ENCODE measurements at places on chromosomes 16 and 17.

DNA sequence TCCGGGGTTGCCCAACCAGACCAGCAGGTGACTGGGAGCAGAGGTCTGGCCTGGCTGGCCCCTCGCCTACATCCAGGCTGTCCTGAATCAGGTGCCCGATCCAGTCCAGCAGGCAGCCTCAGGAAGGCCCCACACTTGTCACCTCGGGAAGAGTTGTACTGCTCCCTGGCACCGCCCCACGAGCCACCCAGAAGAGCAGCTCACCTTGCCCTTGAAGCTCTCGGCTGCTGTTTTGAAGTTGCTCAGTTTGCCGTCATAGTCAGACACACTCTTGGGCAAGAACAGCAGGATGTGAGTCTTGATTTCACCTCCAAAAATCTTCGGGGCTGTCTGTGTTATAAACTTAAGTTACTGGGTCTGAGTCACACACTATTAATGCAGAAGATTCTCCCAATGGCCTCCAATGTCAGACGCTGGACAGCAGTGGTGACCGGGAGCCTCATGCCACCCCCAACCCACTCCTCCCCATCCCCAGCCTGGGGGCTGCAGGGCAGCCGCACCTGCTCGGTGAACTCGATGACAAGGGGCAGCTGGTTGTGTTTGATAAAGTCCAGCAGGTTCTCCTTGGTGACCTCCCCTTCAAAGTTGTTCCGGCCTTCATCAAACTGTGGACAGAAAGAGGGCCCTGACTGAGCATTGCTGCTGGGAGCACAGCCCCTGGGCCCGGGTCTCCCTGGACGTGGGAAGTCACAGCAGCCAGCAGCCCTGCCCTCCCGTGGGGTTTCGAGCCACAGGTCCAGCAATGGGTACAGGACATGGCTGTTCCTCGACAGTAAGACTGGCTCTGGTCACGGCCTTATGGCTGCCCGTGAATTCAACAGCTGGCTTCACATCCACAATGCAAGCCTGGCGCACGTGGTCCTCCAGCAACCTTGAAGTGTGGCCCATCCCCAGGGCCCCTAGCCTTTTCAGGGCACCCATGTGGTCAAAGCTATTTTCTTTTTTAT is 12.2 kb upstream of the PPP1R27 start:
- no peak for DNase-seq

GRCh38 chr16:85041219-85042166 is 13.9 kb downstream of the KIAA0513 start:
- DNase-seq, result no peak

- DNase-seq, result no peak
Measured at GRCh38 chr17:79211061-79211770, 136.6 kb downstream of the ENGASE start.

- no peak for DNase-seq
Measured at GRCh38 chr16:67679935-67680897, 13.6 kb downstream of the C16orf86 start.

DNA sequence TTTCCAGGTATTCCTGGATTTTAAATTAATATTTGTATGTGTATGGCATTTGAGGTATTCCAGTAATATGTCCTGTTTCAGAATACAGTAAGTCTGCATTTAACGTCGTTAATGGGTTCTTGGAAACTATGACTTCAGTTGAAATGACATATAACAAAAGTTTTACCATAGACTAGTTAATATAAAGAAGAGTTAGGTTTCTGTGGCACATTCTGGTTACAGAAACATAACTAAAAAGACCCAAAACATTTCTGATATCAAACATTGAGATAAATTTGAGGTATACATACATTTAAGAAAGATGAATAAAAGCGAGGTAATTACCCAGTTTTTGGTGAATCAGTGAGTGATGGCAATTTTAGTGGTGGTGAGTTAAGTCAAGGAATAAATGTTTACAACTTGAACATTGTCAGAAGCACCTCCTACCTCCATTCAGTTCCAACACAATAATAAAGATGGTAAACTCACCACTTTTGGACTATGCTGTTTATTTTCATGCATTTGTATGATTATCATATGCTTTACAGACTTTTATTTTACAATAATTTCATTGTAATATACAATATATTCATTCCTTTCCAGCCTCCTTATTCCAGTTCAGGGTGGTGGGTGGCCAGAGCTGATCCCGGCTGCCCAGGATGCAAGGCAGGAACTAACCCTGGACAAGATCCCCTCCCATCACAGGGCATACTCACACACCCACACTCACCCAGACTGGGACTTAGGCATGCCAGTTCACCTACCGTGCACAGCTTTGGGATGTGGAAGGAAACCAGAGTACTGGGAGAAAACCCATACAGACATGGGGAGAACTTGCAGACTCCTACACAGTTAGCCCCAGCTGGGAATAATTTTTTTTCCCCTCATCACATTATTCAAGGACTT is 9.7 kb downstream of the LUC7L3 start:
- DNase-seq, result no peak

DNA sequence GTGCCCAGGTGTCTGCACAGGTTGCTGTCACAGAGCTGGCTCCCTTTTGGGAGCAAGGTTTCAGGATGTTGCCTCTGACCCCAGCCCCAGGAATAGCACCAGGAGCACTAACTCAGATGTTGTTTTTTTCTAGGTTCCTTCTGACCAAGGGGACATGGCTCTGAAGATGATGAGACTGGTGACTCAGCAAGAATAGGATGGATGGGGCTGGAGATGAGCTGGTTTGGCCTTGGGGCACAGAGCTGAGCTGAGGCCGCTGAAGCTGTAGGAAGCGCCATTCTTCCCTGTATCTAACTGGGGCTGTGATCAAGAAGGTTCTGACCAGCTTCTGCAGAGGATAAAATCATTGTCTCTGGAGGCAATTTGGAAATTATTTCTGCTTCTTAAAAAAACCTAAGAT is 28.1 kb downstream of the SCPEP1 start:
- peak; percentile 51 for DNase-seq

- DNase-seq, result no peak
Measured at GRCh38 chr17:29883497-29883896, 46.5 kb downstream of the SSH2 start.

GRCh38 chr16:73058221-73058615 is 10.3 kb upstream of the ZFHX3 start:
- DNase-seq, result peak; percentile 47

DNA sequence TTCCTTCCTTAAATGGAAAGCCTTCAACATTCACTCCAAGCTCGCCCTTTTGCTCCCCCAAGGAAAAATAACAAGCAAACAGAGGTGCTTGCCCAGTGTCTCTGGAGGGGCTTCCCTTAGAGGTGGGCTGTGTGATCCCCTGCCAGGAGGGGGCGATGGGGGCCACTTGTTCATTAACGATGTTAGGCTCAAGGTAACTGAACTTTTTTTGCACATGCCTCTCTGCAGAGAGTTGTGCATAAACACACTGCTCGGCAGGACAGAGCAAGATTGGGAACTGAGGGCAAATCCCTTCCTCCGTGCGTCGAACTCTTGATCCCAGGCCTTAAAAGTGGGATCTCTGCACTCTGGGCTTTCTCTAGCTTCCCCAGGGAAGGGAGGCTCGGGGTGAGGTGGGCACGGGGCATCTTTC is 15.5 kb upstream of the NAGLU start:
- DNase-seq, result peak; percentile 42

DNA sequence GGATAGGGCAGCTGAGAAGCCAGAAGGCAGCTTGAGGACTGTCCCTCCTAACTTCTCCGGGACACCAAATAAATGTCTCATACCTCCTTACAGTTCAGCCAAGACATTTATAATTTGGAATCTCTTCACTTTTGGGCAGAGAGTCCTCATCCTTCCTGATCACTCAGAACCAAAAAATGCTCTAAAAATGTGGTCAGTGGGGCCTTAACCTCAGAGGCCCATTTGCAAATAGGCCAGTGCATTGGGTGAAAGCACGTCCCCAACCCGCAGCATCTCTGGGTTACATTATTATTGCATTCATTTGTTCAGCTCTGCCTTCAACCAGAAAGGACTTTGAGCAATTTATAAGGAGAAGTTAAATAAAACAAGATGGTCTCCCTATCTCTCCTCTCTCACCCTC is 112.4 kb upstream of the IRX3 start:
- no peak for DNase-seq

DNA sequence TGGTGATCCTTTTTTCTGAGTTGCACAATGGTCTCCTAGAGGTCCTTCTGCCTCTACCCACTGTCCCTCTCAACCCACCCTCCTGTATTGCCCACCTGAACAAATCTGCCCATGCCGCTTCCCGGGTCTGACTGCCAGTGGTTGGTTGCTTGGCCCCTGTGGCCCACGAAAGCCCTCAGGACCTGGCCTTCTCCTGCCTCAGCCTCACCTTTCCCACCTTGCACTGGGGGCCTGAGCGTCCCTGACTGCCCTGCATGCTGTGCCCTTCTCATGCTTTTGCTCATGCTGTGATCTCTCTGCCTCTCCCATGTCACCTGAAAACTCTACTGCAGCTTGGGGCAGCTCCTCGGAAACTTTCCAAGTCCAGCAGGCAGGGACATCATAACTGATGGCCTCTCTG is 13.8 kb upstream of the KDM6B start:
- DNase-seq, result no peak

DNA sequence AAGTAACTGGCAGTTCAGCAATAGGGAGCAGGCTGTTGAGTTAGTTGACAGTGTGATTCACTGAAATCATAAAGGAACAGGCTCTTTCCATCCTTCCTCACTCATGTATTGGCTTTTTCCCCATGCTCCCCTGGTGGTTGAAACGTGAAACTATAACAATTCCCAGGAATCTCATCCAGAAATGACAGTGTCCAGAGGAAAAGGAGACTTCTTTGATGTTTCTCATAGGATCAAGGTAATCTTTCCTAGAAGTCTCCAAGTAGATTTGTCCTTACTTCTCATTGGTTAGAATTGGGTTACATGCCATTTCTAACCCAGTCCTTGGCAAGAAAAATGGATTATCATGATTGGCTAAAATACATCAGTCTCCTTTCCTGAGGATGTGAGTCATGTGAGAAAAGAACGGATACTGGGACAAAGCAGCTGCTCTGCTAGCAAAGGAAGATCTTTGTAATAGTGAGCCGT is 14.4 kb downstream of the TTC19 start:
- DNase-seq, result no peak

- DNase-seq, result no peak
Measured at GRCh38 chr16:86334079-86334635, 176.2 kb upstream of the FOXF1 start.

- DNase-seq, result no peak
Measured at GRCh38 chr17:8108972-8109660, 9.2 kb downstream of the ALOXE3 start.

GRCh38 chr16:592518-593306 is 2.8 kb downstream of the RAB40C start:
- peak; percentile 78 for DNase-seq

DNA sequence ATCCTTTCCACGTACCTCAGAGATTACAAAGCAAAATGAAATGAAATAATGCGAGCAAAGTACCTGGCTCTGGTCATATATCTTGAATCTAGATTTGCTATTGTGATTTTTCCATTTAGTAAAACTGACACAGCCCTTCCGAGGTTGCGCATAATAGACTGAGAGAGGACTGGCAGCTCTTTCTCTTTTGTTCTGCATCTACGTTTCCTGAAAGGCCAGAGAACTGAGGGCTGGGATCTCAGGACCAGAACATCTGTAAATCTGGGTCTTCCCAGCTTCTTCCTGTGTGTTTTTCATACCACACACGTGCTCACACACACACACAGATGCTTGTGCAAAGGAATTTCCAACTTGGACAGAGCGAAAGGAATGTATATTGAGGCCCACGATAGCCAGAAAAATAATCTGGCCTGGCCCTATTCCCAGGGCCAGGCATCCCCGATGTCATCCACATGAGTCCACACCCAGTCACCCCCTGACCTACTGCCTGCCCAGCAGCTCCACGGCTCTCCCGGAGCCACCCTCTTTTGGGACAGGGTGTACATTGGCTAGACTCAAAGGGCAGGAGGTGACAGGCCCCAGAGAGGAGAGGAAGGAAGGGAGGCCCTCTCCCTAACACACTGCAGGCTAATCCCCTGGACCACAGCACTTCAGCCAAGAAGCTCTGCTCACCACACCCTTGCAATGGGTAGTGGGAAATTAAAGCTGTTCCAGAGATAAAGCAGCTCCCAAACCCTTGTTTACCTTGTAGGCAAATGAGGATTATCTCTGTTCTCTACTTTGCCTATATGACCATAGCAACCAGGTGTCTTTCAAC is 41.8 kb downstream of the NOL11 start:
- DNase-seq, result no peak

DNA sequence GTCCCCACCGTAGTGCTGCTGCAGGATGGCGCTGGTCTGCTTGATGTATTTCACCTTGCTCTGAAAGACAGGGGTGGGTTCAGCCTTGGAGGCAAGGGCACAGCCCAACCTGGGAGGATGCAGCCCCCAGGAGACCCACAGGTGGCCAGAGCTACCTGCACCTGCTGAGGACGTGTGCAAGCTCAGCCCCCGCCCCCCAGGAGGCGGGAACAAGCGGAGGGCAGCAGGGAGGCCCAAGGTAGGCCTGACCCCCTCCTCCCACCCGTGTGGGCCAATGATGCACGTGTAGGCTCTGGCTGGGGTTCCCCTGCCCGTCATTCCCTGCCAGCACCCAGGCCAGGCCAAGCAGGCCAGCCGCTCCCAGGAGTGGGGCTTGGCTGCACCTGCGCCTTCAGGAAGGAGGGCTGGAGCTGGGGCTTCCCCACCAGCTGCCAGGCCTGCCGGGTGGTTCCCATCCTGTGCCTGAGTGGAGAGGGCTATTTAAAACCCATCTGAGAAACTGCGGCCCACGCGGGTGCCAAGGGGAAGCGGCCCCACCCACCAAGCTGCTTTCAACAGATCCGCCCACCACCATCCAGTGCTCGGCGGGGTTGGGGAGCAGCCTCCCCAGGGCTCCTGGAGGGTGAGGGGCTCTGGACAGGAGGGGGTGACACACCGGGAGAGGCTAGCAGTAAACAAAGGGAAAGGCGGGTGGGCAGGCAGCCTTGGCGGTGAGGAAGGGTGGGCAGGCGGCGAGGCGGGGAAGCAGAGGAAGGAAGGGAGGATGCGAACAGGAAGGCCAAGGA is 3.8 kb downstream of the NTHL1 start:
- DNase-seq, result no peak

DNA sequence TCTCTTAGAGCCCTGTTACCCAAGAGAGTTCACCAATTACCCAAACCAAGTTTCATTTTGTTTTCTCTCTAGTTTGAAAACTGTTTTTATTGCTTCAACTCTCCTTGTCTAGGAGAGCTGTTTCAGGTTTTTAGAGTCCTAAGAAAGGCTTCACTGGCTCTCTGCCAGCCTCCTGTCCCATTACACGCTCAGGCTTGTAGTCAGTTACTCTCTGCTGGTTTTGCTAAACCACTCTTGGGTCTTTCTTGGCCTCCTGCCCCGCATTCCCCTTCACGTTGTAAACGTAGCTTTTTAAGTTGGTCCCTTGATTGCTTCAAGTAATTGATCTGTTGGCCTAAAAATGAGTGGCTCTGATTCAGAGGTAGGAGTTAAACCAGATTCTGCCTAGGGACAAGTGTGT is 529.1 kb downstream of the MAF start:
- no peak for DNase-seq

DNA sequence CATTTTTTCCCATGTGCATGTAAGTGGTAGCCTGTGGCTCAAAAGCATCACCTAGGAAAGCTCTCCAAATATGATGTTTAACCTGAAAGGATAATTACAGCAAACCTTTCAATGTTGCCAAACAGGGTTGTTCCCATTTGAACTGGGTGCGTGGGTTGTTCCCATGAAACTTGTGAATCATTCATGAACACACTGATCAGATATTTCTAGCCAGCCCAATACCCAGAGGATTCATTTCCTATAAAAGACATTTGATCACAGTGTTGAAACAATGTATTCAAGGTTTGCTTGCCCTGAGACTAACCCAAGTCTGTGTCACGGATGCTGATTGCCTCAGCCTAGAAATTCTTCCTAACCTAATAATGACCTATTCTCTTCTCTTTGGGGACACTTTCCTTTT is 12.9 kb downstream of the KRT39 start:
- DNase-seq, result no peak

GRCh38 chr16:73473713-73474112 is 425.8 kb upstream of the ZFHX3 start:
- DNase-seq, result no peak
